Stimulated activated naive B cell treated with anti-CD40 and anti-IgM and Interleukin-4, amounts not matched to agents 10 μg/mL and 1 μg/mL and 100 μg/mL, for 72 hours (primary cell): ENCODE measurements at places on chromosomes 16 and 17.

GRCh38 chr17:50570032-50570431 lies 9.5 kb downstream of the CACNA1G start:
- peaks cover 65% of the 10 kb centered on the region for H3K27me3 ChIP-seq
- no peaks in the 10 kb centered on the region for H3K36me3 ChIP-seq
- H3K4me3 ChIP-seq = no peak overlapping the region
- peaks cover 8% of the 10 kb centered on the region for H3K4me1 ChIP-seq

- peaks cover 73% of the 10 kb centered on the region for H3K4me1 ChIP-seq
- H3K4me3 ChIP-seq = peak overlapping the region; percentile 16
- no peak overlapping the region for H3K27ac ChIP-seq
- H3K36me3 ChIP-seq = peaks cover 51% of the 10 kb centered on the region
Observed at GRCh38 chr16:74657870-74658642, 8.6 kb downstream of the RFWD3 start.

DNA sequence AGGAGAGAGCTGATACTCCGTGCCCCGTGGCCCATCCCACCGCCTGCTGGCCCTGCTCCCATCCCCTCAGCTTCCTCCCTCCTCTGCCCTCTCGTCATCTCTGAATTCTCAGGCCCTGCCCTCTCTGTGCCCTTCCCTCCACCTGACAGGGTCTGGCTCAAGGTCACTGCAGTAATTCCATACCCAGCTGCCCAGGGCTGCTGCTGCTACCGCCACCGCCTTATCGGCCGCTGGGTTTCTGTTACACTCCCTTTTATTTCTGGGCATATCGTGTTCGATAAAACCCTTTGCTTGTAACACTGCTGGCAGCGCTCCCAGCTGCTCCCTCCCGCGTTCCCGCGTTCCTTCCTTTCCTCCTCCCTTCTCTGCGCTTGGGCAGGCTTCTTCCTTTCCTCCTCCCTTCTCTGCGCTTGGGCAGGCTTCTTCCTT lies 1.2 kb downstream of the EPN3 start:
- peaks cover 63% of the 10 kb centered on the region for H3K27me3 ChIP-seq
- no peaks in the 10 kb centered on the region for H3K36me3 ChIP-seq
- peaks cover 10% of the 10 kb centered on the region for H3K4me1 ChIP-seq
- DNase-seq = no peak
- H3K27ac ChIP-seq = no peak overlapping the region

DNA sequence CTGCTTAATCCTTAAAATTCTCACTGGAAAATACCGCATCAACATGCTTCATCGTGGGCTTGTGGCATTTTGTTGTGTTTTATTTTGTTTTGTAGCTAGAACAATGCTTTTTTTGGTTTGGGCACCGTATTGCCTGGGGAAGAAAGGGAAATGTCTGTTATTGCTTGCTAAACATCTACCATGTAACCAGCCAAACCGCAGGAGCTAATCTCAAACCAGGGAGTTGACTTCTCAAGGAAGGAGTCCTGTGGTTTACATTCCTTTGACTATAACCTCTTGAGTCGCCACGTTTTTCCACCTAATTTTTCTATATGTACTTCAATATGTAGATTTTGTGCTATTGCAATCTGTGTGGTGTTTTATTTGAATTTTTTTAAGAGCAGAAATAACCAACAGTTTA lies 593.5 kb upstream of the SOX9 start:
- no peaks in the 10 kb centered on the region for H3K27me3 ChIP-seq
- H3K4me1 ChIP-seq = no peaks in the 10 kb centered on the region
- H3K4me3 ChIP-seq = no peak overlapping the region
- DNase-seq = no peak

- peaks cover 3% of the 10 kb centered on the region for H3K27me3 ChIP-seq
- DNase-seq = no peak
- peaks cover 12% of the 10 kb centered on the region for H3K4me1 ChIP-seq
- no peak overlapping the region for H3K27ac ChIP-seq
- peak overlapping the region; percentile 74 for H3K4me3 ChIP-seq
Observed at GRCh38 chr17:57852092-57852954, 2.5 kb upstream of the MRPS23 start.

DNA sequence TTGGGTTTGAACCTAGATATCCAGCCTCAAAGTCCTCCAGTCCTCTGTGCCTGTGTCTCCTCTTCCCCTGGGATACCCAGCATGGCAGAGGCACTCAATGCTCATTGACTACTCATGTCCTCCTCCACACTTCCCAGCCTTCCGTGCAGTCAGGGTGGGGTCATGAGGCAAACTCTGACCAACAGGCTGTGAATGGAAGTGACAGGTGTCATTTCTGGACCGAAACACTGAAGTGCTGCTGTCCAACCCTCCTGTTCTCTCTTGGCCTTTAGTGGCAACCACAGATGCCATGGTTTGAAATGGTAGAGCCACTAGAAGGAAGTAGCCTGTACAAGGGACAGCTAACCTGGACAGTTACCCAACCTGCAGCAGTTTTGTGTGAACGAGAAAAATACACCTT lies 46.7 kb upstream of the MAP3K14 start:
- no peak for DNase-seq
- H3K4me3 ChIP-seq = no peak overlapping the region
- H3K27me3 ChIP-seq = peaks cover 21% of the 10 kb centered on the region

GRCh38 chr17:61352781-61353491 lies 46.7 kb upstream of the TBX2 start:
- no peaks in the 10 kb centered on the region for H3K4me1 ChIP-seq
- no peaks in the 10 kb centered on the region for H3K27me3 ChIP-seq
- DNase-seq = no peak
- no peak overlapping the region for H3K27ac ChIP-seq
- no peak overlapping the region for H3K4me3 ChIP-seq

GRCh38 chr17:6530324-6530920 lies 25.9 kb downstream of the PITPNM3 start:
- peaks cover 5% of the 10 kb centered on the region for H3K27me3 ChIP-seq
- no peak overlapping the region for H3K27ac ChIP-seq
- peaks cover 2% of the 10 kb centered on the region for H3K36me3 ChIP-seq
- no peak for DNase-seq

GRCh38 chr16:21053590-21053989 lies 97.1 kb downstream of the DNAH3 start:
- peaks cover 52% of the 10 kb centered on the region for H3K27me3 ChIP-seq
- no peak overlapping the region for H3K27ac ChIP-seq
- no peak overlapping the region for H3K4me3 ChIP-seq
- no peaks in the 10 kb centered on the region for H3K4me1 ChIP-seq

DNA sequence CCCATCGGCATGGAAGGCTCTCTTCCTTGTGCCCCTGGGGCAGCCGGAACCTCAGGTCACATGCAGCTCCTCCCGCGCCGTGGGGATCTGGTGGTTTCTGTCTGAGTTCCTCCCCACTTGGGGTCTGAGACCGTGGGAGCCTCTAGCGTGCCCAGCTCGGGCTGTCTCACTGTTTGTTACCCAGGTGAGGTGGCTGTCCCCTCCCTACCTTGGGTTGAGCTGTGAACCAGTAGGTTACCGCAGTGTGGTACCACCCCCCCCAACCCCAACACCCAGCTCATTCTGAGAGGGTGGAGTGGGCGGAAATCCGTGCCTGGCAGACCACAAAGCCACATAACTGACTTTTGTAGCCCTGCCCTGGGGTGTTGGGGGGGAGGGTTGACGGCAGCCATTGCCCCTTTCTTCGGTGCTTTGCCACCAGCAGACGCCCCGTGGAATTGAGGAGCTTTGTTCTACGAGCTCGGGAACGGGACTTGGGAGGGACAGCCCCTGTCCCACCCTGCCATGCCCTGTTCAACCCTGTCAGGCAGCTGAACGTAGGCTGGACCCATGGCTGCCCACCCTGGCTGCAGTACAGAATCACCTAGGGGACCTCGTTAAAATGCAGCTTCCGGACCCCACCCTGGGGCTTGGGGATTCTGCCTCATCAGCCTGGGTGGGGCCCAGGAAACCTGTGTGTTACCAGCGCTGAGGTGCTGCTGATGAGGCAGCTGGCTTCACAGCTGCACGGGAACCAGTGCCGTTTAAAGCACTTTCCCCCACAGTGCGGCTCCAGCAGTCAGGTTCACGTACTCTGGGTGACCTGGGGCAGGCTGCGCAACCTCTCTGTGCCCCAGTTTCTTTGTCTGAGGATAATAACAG lies 18.5 kb downstream of the RAP1GAP2 start:
- H3K4me3 ChIP-seq = peak overlapping the region; percentile 32
- H3K27ac ChIP-seq = no peak overlapping the region
- DNase-seq = peak; percentile 67

GRCh38 chr16:26102369-26102768 lies 410.6 kb downstream of the HS3ST4 start:
- H3K27ac ChIP-seq = no peak overlapping the region
- H3K4me3 ChIP-seq = no peak overlapping the region
- H3K27me3 ChIP-seq = no peaks in the 10 kb centered on the region
- no peaks in the 10 kb centered on the region for H3K4me1 ChIP-seq

DNA sequence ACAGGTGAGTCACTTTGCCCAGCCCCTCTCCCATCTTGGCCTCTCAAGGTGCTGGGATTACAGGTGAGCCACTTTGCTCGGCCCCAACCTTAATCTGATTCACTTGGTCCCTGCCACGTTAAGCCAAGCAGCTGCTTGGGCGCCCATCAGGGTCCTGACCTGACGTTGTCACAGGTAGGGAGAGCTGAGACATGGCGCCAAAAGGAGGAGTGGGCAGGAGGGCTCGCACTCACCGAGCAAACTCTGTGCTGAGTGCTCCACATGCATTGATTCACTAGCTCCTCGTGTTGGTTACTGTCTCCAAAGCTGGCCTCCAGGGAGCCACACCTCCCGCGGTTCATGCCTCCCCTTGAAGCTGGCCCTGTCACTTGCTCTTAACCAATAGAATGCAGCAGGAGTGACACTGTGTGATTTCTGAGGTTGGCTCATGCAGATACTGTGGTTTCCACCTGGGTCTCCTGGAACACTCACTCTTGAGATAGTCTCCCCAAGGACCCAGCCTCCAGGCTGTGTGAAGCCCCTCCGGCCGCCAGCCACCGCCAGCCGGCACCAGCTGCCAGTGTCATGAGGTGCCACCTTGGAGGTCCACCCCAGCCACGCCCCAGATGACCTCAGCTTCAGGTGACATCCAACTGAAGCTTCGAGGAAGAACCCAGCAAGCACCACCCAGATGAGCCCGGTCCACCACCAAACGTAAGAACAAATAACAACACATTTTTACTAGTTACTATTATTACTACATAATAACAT lies 223.0 kb downstream of the GSG1L start:
- no peak overlapping the region for H3K27ac ChIP-seq
- H3K4me1 ChIP-seq = no peaks in the 10 kb centered on the region
- H3K4me3 ChIP-seq = no peak overlapping the region
- H3K27me3 ChIP-seq = peaks cover 30% of the 10 kb centered on the region
- DNase-seq = no peak
- no peaks in the 10 kb centered on the region for H3K36me3 ChIP-seq

DNA sequence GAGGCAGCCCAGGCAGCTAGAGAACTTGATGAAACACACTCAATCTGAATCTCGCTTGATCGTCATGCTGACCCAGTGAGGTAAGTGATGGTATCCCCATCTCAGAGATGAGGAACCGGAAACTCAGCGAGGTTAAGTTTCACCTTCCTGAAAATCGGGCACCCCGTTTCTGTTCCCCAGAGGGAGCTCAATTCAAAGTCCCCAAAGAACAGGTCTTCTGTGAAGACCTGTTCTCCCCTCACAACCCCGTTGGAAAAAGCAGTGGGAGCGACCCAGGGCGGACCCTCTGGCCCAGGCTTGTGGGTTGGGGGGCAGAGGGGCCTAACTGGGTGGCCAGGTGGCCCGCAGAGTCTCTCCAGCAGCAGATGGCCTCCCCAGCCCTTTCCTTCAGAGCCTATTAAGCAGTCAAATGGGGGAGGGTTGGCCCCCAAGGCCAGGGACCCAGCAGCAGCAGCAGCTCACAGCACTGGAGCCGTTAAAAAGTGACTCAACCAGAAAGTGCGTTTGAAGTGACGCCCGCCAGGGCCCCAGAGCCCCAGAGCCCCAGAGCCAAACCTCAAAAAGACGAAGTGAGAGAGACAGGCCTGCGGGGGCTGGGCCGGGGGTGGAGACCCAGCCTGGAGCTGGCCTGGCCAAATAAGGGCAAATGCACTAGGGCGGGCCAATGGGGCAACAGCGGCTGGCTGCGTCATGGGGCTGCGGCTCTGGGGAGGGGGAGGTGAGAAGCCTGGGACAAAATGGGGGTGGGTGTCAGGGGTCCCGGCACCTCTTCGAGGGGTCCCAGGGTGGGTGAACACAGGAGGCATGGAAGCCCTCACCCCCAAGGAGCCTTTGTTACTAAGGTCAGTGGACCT lies 9.2 kb upstream of the TSPOAP1 start:
- peak; percentile 97 for DNase-seq
- peak overlapping the region; percentile 100 for H3K27ac ChIP-seq
- no peaks in the 10 kb centered on the region for H3K27me3 ChIP-seq
- H3K4me3 ChIP-seq = peak overlapping the region; percentile 100

- no peaks in the 10 kb centered on the region for H3K27me3 ChIP-seq
- H3K27ac ChIP-seq = peak overlapping the region; percentile 95
- peak; percentile 84 for DNase-seq
Observed at GRCh38 chr16:21646721-21647561, 5.5 kb downstream of the IGSF6 start.

DNA sequence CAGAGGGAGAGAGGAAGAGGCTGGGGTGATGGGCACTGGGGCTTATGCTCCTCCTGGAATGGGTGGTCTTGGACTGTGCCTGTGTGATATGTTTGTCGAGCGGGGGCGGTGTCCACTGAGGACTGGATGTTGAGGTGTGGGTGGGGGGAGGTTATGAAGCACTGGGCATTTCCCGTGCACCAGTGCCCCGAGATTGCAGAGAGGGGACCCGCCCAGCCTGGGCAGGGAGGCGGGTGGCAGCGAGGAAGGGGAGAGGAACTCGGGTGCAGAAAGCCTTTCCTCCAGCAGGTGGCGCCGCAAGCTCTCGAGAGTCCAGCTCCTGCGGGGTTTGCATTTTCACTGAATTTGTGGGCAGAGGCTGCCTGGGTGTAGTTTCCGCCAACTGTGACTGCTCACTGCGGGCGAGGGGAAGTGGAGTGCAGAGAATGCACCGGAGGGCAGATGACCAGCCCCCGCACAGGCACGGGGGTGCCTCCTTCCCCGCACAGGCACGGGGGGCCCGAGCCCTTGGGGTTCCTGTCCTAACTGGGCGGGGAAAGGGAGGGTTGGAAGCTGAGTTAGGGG lies 190.6 kb downstream of the SEC14L1 start:
- H3K27me3 ChIP-seq = no peaks in the 10 kb centered on the region
- peak overlapping the region; percentile 87 for H3K4me3 ChIP-seq
- peaks cover 18% of the 10 kb centered on the region for H3K36me3 ChIP-seq
- H3K4me1 ChIP-seq = peaks cover 54% of the 10 kb centered on the region
